Psoas muscle (tissue), 8 donors: ENCODE measurements at places on chromosomes 5 and 9. TPM values are rescaled to one million over a fixed set of nuclear protein-coding genes. Genes with fewer than 3 reads are reported as not detected.

Gene ANKRD18A
- not detected for polyA plus RNA-seq

Gene PCDHA2
- not detected for polyA plus RNA-seq

Gene NUTM2G
- not detected for polyA plus RNA-seq

Gene CSNK1A1
- 142 TPM for polyA plus RNA-seq

Gene SLC25A2
- not detected for polyA plus RNA-seq

Gene LHX3
- not detected for polyA plus RNA-seq

- DNase-seq = no peak
Measured at GRCh38 chr5:133746834-133747233, 134.5 kb upstream of the FSTL4 start.

- no peak for DNase-seq
Measured at GRCh38 chr5:142324136-142324870, 518 bp downstream of the SPRY4 start.

GRCh38 chr5:61182449-61182848 is 20.2 kb upstream of the SMIM15 start:
- no peak for DNase-seq

DNA sequence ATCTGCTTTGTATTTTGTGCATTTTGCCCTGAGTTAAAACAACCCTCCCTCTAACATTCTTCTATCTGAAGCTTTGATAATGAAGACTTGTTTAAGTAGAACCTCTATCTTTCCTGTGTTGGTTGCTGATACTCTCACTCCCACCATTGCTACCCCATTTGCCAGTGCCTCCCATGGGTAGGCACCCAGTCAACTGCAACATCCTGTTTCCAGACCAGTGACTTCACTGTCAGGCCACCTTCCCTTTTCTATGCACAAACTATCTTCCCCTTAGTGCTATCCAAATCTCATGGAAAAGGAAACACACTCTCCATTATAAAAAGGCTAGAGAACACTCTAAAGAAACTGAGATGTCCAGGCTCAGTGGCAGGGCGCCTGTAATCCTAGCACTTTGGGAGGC is 5.6 kb upstream of the IARS1 start:
- DNase-seq = no peak

DNA sequence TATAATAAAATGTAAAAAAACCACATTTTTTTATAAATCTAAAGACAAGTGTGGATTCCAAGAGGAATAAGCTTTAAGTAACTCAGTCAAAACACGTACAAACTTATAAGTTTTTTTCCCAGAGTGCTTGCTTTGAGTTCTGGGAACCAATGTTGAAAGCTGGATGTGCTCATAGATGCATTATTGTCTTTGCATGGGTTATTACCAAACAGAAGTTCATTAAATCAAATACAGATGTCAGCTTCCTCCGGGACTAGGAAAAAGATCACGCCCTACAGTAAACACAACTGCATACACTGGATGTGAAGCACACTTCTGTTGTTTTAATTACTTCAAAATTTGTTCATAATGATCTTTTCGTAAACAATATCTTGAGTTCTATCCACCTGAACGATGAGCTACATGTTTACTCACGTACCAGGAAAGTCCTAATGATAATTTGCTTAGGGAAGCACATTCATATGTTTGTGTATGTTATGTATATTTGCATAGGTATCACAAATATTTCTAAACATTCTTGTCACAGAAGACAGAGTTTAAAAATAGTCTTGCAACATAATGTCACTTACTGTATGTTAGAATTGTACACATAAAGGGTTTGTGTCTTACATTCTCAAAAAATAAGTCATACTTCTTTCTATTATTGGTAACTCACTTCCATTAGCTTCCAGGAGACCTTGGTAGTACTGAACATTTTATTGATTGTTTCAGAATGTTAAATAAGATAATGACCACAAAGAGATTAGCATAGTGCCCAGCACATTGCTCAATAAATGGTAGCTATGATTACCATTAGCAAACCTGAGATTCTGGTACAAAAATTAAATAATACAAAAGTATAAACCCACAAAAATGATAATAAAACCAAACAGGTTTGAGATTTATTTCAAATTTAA is 427.4 kb downstream of the CETN3 start:
- DNase-seq = no peak

- no peak for DNase-seq
Measured at GRCh38 chr9:10274988-10275387, 337.8 kb downstream of the PTPRD start.

DNA sequence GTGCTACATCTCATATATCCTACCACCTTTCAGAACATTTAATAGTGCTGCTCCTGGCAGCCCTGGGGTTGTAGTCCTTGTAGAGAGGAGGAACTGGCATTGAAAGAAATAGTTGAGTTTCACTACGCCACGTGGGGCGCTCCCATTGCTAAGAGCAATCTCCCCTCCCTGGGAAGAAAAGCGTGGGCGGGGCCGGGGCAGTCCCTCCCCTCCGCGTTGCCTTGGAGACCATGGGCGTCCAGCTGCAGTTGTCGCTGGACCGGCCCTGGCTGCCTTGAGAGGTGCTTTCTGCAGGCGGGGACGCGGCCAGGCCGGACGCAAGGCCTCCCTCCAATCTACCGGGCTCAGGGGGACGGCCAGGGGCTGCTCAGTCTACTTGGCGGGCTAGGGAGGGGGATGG is 368 bp upstream of the CCDC180 start:
- peak; percentile 90 for DNase-seq

DNA sequence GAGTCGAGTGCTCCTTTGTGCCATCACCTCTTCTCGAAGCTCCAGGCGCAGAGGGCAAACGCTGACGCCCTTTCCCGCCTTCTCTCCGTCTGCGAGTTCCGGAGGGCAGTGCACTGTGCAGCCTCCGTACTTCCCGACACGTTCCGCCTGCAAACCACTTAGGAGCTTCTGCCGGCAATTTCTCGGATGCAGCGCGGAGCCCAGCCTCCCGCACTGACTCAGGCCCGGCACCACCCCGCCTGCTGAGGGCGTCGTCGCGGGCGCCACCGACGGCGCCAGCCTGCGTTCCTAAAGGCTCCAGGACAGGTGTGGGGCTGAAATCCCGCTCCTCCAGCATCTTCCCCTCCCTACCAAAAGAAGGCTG is 9.3 kb upstream of the TRIM36 start:
- no peak for DNase-seq

- DNase-seq = no peak
Measured at GRCh38 chr5:160360310-160360709, 10.1 kb downstream of the C1QTNF2 start.

DNA sequence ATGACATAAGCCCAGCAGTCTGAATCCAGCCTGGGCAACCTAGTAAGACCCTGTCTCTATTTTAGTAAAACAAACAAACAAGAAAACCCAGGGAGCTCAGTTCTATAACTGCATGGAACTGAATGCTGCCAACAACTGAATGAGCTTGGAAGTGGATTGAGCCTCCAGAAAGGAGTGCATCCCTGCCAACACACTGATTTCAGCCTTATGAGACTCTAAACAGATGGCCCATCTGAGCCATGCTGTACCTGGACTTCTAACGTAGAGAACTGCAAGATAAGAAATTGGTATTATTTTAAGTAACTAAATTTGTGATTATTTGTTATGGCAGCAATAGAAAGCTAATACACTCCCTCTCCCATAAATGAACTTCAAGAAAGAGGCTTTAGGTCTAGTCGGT is 150.4 kb upstream of the RAI14 start:
- DNase-seq = no peak

- no peak for DNase-seq
Measured at GRCh38 chr5:65073250-65073661, 304.5 kb downstream of the CWC27 start.

DNA sequence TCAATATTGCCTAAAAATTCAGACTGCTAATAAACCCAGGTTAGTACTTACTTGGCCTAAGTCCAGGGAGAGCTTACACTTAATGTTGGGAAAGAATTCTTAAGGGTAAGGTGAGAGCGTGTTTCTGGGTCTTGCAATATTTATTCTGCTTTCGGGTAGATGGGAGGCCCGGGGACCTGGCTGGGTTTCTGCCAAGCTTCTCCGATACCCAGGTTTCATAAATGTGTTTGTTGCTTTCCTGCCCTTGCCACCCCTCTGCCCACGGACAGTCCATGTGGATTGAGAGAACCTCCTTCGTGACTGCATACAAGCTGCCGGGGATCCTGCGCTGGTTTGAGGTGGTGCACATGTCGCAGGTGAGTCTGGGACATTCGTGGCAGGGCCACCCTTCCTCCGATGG is 48.4 kb upstream of the FOXI1 start:
- DNase-seq = no peak

- DNase-seq = no peak
Measured at GRCh38 chr9:24931894-24932293, 386.2 kb upstream of the IZUMO3 start.

DNA sequence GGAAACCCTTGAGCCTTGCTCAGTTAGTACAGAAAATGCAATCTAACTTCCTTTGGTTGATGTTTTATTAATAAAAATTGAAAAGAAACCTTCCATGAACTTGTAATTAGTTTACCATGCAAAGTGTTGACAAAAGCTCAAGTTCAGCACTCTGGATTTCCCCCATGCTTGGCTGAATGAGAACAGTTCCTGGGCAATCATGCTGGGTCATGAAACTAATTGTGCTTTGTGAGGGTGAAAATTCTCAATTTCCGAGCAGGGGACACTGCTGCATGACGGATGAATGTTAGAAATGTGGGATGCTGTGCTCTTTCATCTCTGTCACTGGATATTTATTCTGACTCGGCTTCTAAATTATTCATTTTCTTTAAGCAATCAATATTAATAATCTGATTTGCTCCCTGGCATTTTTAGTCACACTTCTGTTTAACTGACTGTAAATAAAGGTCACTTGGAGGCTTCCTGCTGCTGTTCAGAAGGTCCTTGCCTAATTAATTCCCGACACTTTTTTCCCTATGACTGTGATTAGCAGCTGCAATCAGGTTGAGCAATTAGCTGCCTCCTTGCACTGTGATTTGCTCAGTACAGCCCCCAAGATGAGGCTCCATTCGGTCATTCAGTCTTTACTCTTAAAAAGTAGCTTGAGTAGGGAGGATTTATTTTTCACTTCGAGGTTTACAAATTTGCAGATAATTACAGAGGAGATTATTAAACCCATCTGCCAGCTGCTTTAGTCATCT is 678.1 kb upstream of the ZNF608 start:
- DNase-seq = no peak
